ENCODE measurements at places on chromosomes 1 and 21.

- DNase-seq = no peak
Observed at GRCh38 chr1:89557956-89558355, 33.3 kb downstream of the LRRC8B start.

- DNase-seq = no peak
Observed at GRCh38 chr1:212490276-212490675, 57.6 kb downstream of the NENF start.

DNA sequence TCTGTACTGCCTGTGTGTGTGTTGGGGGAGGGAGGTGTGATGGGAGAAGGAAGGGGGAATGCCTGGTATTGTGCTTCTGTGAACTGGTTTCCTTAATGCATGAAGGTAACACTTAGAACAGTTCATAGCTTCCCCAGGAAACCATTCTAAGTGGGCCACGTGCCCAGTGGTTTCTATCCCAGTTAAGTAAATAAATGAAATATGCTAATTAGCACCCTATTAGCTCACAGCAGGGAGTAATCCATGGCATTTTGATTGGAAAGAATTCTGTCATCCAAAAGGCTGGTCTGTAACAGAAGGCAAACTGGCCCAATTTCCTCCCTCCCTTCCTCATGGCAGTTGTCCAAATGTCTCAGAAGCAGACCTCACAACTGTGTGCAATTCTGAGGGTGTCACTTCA is 199.3 kb downstream of the TTLL7 start:
- DNase-seq = no peak

GRCh38 chr21:42537106-42537742 is 23.6 kb downstream of the SLC37A1 start:
- DNase-seq = no peak

DNA sequence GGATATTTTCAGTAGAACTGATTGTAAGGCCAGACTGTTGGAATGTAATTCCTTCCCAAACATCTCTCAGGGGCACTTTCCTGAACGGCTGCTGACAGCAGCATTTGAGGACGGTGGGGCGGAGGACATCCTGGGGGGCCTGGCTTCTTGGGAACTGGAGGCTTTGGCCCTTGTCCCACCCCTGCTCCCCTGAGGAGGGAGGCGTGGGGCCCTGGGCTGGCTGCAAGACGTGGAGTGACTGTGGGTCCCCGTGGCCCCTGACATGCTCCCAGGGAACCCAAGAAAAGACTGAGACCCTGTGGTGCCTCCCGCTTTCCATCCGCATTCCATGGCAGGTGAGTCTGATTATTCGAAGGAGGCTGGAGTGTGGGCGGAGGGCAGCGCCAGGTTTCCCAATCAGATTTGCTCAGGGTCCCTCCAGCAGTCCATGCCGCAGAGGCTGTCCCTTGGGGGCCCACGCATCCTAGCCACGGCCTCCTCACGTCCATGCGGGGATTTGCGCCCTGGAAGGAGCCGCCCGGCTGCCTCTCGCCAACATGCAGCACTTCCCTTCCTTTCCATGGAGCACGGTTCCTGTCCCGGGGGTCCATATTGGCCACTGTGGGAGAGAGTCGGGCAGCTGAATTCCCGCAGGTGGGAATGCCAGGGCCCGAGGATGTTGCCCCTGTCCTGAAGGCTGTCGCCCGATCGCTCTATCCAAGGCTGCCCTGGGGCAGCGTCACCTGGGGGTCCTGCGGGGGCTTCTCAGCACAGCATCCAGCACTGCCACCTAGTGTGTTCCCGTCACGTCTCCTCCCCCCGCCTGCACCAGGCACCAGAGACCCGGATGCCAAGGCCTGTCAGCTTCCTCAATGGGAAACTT is 69.0 kb downstream of the FAAP20 start:
- DNase-seq = no peak

DNA sequence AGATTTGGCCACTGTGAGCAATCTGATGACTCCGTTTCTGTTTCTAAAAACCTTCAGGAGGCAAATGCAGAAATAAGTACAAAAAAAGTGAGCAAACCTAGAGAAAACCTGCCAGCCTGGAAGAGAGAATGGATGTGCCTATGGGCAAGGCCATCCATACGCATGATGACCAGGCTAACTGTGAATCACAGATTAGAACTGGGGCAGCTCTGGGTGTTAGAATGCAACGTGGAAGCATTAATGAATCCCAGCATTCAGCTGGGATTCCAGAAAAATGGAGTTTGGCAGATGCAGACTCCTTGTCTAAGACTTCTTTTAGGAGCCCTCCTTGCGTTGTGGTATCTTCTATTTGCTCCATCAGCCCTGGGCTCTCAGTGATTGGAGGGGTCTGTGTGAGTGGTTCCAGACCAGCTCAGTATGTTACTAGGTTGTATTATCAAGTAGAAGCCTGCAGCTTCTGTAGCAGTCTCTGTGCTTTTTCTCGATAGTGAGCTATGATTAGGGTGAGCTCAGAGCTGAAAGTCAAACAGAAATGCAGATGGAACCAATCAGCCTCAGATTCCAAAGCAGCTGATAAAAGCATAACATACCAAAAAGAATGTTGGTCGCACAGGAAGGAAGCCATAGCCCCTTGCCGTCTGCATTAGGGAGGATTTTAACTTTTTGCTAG is 154.0 kb downstream of the PSMG1 start:
- no peak for DNase-seq

GRCh38 chr1:62593825-62594394 is 3.4 kb upstream of the ANGPTL3 start:
- DNase-seq = no peak

GRCh38 chr1:29390491-29391361 is 154.4 kb downstream of the PTPRU start:
- DNase-seq = no peak

- DNase-seq = no peak
Observed at GRCh38 chr1:219761208-219761860, 148.4 kb upstream of the ZC3H11B start.

DNA sequence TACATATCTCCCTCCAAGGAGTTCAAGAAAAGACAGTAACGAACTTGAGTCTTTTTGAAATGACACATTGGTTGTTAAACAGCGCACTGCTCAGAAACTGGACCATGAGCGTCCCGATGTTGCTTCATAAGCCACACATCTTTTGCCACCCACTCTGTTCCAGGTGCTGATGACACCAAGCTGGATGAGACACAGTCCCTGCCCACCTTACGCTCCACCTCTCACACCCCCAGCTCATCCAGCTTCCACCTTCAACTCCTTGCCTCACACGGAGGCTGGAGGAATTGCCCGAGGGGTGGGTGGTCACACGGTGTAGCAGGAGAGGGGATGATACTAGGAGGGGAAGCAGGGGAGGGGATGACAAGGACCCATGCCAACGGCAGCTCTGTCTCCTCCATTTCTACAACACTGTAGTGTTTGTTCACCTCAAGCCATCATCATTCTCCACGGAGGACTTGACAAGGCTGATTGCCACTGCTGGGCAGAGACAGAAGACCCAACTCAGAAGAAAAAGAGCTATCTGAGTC is 148.5 kb upstream of the TNR start:
- DNase-seq = no peak

- no peak for DNase-seq
Observed at GRCh38 chr1:184759112-184759511, 4.5 kb upstream of the EDEM3 start.

- no peak for DNase-seq
Observed at GRCh38 chr21:30579346-30579745, 10.9 kb downstream of the KRTAP22-2 start.

DNA sequence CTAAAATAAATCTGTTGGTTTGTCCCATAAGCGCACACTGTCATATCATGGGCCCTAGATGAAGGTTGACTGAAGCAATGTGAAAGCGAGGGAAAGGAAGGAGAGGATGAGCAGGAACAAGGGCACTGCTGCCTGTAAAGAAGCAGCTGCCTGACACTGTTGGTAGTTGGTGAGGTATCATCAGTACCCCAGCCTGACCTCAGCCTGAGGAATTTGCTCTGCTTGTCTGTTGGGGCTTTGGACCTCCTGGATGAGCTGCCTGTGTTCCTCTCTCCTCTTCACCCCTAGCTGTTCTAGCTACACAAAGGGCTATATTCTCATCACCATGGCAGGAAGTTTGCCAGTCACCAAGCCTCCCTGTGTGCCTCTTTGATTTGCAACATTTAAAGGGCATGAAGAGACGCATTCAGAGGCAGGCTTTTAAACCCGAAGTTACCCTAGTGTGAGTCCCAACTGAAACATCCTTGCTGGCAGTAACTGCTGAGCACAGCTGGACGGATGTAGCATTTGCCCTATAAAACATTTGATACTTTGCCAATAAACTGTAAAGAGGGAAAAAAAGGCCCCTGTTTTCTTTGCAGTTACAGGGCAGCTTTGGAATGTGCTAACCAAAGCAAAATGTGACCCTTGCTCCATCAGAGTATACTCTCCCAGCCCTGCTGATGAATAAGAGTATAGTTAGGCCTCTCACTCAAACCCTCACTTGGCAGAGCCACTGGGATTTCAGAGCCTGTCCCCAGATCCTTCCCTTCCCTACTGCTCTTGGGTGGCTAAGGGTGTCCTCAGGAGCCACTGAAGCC is 22.2 kb upstream of the SPATA6 start:
- no peak for DNase-seq

GRCh38 chr1:108113496-108113895 is 86.6 kb downstream of the SLC25A24 start:
- DNase-seq = no peak

DNA sequence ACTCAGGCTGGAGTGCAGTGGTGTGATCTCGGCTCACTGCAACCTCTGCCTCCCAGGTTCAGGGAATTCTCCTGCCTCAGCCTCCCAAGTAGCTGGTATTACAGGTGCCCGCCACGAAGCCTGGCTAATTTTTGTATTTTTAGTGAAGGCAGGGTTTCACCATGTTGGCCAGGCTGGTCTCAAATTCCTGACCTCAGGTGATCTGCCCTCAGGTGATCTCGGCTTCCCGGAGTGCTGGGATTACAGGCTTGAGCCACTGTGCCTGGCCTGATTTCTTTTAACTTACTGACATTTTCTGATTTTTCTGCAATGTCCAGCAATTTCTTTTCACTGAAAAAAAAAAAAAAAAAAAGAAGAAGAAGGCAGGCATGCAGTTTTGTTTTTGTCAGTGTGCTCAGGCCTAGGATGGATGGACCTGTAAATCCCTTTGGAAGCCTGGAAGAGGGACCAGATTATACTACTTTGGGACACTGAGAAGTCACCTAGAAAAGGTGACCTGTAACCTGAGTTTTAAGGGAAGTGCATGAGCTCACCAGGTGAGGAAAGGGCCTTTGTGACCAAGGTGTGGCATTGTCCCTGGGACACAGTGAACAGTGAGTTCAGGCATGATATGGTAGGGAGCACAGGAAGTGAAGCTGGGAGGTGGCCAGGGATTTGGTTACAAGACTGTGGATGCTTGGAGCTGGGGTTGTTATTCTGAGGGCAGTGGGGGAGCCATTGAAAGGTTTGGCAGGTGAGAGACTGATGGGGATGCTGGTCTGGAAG is 2.7 kb upstream of the TMEM61 start:
- no peak for DNase-seq

DNA sequence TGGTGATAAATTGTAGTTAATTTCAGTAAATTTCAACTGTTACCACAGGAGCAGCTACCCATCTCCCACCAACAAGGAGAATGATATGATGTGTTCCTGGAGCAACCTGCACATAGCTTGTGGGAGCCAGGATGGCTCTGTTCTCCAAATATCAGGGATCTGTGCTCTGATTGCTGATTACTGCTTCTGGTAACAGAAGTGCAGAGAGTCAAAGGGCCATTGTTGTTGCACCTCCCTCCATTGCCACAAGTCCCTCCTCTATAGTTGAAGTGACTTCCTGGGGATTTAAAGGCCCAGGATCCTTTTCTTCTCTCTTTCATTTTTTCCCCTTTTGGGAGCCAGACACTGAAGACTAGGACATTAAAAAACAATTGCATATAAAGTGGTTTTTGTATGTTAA is 51.6 kb upstream of the HPDL start:
- DNase-seq = no peak

DNA sequence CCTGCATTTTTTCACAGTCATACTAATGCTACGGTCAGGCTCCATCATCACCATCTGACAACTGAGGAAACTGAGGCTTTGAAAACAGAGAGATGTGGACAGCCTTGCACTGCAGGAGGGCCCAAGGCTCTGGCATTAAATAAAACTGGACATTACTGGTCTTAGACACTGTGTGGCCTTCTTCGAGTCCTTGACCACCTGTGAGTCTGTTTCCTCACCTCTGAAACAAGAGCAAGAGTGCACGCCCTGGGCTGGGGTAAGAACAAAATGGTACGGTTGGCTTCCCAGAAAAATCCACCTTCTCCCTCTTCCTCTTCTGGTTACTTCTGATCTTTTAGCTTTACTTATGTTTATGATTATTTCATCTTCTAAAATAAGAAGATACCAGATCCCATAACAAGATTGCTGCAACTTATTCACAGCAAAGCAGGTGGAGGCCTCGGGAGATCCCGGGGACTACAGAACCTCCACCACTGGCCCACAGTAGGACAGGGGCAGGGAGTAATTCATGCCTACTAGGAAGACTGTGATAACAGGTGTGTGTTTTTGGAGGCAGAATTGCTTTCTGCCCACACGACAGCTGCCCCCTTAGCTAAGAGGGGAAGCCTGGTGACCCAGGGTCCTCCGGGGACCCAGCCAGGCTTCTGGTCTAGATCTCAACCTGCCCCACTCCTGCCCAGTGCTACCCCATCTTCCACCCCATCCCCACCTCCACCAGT is 156.4 kb upstream of the EDN2 start:
- DNase-seq = no peak

- no peak for DNase-seq
Observed at GRCh38 chr1:78843111-78843510, 163.4 kb downstream of the ADGRL4 start.

GRCh38 chr1:232292239-232292638 is 337.7 kb downstream of the SIPA1L2 start:
- no peak for DNase-seq

All from activated CD8-positive, alpha-beta memory T cell treated with anti-CD3 and anti-CD28 coated beads for 48 hours (primary cell).